Mesothelial cell of epicardium (in vitro differentiated cells): ENCODE measurements at places on chromosomes 12 and 14. TPM values are rescaled to one million over a fixed set of nuclear protein-coding genes. Genes with fewer than 3 reads are reported as not detected.

INHBC gene
- 0.24 to 0.32 TPM (median 0.31 TPM) in 3 replicates for total RNA-seq

FAM222A gene
- total RNA-seq = 1.1 to 1.9 TPM (median 1.6 TPM) in 3 replicates

GRCh38 chr14:42994051-42994736, 1387.5 kb downstream of the LRFN5 start:
- no peak overlapping the region for H3K4me3 ChIP-seq
- no peaks in the 10 kb centered on the region for H3K27me3 ChIP-seq
- H3K4me1 ChIP-seq = no peaks in the 10 kb centered on the region
- DNase-seq = no peak

DNA sequence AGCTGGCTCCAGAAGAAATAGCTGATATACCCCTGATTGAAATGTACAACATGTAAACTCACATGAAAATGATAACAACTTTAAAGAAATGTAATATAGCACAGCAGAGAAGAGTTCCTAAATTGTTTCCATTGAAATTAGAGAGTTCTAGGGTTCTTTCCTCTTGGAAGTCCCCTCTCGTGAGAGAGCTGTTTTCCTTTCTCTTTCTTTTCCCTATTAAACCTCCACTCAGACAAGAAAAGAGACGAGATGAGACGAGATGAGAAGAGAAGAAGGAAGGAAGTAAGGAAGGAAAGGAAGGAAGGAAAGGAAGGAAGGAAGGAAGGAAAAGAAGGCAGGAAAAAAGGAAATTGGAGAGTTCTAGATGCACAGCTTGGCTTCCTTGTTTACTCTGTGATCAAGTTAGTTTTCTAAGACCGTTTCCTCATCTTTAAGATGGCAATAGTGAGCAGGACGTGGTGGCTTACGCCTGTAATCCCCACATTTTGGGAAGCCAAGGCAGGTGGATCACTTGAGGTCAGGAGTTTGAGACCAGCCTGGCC, 11.9 kb downstream of the DRAM1 start:
- no peaks in the 10 kb centered on the region for H3K27me3 ChIP-seq
- peaks cover 8% of the 10 kb centered on the region for H3K4me1 ChIP-seq
- DNase-seq = no peak
- no peak overlapping the region for H3K27ac ChIP-seq
- no peak overlapping the region for H3K4me3 ChIP-seq
- H3K36me3 ChIP-seq = no peaks in the 10 kb centered on the region

- no peak overlapping the region for H3K4me3 ChIP-seq
- H3K27me3 ChIP-seq = peaks cover 70% of the 10 kb centered on the region
- no peak overlapping the region for H3K27ac ChIP-seq
- DNase-seq = no peak
- H3K36me3 ChIP-seq = no peaks in the 10 kb centered on the region
Measured at GRCh38 chr12:117333331-117333881, 28.0 kb downstream of the NOS1 start.

DNA sequence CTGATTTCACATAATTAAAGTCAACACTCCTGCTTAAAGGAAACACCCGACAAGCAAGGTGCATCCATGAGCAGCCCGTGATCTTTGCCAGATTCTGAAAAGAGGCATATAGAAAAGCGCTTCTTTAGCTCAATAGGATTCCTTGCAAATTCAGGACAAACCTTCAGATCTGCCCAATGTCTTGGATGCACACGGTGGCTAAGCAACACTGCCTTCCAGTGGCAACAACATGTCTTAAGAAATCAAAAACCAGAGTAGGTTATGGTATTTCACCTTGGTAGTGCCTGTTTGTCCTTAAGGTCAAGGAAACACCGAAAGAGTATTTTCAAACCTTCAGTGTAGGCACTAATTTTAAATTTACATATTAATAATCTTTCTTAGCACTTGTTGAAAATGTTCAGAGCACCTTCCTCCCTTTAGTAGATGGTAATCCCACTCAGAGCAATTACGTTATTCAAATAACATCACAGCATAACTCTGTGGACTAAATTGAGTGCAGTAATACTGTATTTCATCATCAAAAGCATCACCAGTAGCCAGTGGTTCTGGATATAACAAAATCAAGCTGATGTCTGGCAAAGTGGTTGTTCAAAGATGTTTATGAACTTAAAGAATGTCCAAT, 58.0 kb upstream of the CDKN3 start:
- no peaks in the 10 kb centered on the region for H3K27me3 ChIP-seq
- no peaks in the 10 kb centered on the region for H3K36me3 ChIP-seq
- H3K27ac ChIP-seq = no peak overlapping the region
- no peak for DNase-seq
- peaks cover 24% of the 10 kb centered on the region for H3K4me1 ChIP-seq

DNA sequence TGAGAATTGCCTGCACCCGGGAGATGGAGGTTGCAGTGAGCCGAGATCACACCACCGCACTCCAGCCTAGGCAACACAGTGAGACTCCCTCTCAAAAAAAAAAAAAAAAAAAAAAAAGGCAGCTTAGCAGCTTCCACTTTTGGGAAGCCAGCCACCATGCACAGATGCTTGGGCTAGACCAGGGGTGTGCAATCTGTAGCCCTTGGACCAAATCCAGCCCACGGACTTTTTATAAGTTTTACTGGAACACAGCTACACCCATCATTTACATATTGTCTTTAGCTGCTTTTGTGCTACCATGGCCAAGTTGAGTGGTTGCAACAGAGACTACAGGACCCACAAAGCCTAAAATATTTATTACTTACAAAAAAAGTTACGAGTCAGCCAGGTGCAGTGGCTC, 6.7 kb downstream of the CIT start:
- H3K36me3 ChIP-seq = peaks cover 7% of the 10 kb centered on the region
- H3K27ac ChIP-seq = no peak overlapping the region
- no peaks in the 10 kb centered on the region for H3K27me3 ChIP-seq
- no peak overlapping the region for H3K4me3 ChIP-seq
- no peaks in the 10 kb centered on the region for H3K4me1 ChIP-seq

GRCh38 chr14:101562659-101563351, 1.5 kb downstream of the DIO3 start:
- peaks cover 90% of the 10 kb centered on the region for H3K27me3 ChIP-seq
- H3K36me3 ChIP-seq = peaks cover 2% of the 10 kb centered on the region
- peak overlapping the region; percentile 60 for H3K4me3 ChIP-seq
- peak overlapping the region; percentile 69 for H3K27ac ChIP-seq
- DNase-seq = no peak
- peaks cover 14% of the 10 kb centered on the region for H3K4me1 ChIP-seq

SMIM41 gene
- total RNA-seq = 0.16 TPM in 1 of 3 replicates, not detected in the others

GRCh38 chr14:22814941-22815713, at the start of gene SLC7A7:
Gene SLC7A7, minus strand, starts transcription at chr14:22815435. Its CDS starts 2,037 bp downstream, at chr14:22813398.
- H3K4me1 ChIP-seq = peaks cover 36% of the 10 kb centered on the region
- DNase-seq = no peak
- no peaks in the 10 kb centered on the region for H3K27me3 ChIP-seq
- peak within 1 kb of the TSS; percentile 15 for H3K4me3 ChIP-seq
- H3K36me3 ChIP-seq = no peaks in the 10 kb centered on the region

DNA sequence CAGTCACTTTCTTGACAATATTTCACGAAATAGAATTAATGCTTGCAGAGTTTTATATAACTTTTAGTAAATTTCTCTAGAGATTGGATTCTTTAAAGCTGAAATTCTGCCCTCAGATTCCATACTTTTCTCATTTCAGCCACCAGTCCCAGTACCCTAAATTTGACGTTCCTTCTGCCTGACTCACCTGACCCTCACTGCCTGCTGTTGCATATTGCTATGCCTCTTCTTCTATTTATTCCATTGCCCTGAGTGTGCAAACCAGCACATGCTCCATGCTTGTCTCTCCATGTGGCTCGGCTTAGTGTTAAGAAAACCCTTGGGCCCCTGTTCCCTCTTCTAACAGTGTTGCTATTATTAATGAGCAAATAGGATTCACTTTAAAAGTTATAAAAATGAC, 533.3 kb downstream of the LRFN5 start:
- no peaks in the 10 kb centered on the region for H3K36me3 ChIP-seq
- H3K27me3 ChIP-seq = no peaks in the 10 kb centered on the region
- H3K4me3 ChIP-seq = no peak overlapping the region
- H3K4me1 ChIP-seq = peaks cover 7% of the 10 kb centered on the region
- H3K27ac ChIP-seq = no peak overlapping the region

- H3K27me3 ChIP-seq = peaks cover 2% of the 10 kb centered on the region
- H3K36me3 ChIP-seq = peaks cover 2% of the 10 kb centered on the region
- no peak overlapping the region for H3K27ac ChIP-seq
- no peak for DNase-seq
- H3K4me1 ChIP-seq = peaks cover 43% of the 10 kb centered on the region
- no peak overlapping the region for H3K4me3 ChIP-seq
Measured at GRCh38 chr12:62653740-62654139, 187.1 kb downstream of the MON2 start.

SLC5A8 gene
- not detected in 3 replicates for total RNA-seq

GRCh38 chr12:5723711-5724252, 221.3 kb downstream of the ANO2 start:
- H3K4me1 ChIP-seq = no peaks in the 10 kb centered on the region
- peaks cover 4% of the 10 kb centered on the region for H3K27me3 ChIP-seq
- no peak for DNase-seq

GRCh38 chr12:123250471-123251383, 17.5 kb downstream of the MTRFR start:
- peaks cover 19% of the 10 kb centered on the region for H3K4me1 ChIP-seq
- no peaks in the 10 kb centered on the region for H3K27me3 ChIP-seq
- H3K36me3 ChIP-seq = peaks cover 49% of the 10 kb centered on the region
- peak overlapping the region; percentile 95 for H3K27ac ChIP-seq

- H3K27ac ChIP-seq = peak overlapping the region; percentile 28
- no peaks in the 10 kb centered on the region for H3K27me3 ChIP-seq
- no peaks in the 10 kb centered on the region for H3K36me3 ChIP-seq
- DNase-seq = peak; percentile 45
Measured at GRCh38 chr12:77925536-77926108, 94.9 kb downstream of the NAV3 start.

DNA sequence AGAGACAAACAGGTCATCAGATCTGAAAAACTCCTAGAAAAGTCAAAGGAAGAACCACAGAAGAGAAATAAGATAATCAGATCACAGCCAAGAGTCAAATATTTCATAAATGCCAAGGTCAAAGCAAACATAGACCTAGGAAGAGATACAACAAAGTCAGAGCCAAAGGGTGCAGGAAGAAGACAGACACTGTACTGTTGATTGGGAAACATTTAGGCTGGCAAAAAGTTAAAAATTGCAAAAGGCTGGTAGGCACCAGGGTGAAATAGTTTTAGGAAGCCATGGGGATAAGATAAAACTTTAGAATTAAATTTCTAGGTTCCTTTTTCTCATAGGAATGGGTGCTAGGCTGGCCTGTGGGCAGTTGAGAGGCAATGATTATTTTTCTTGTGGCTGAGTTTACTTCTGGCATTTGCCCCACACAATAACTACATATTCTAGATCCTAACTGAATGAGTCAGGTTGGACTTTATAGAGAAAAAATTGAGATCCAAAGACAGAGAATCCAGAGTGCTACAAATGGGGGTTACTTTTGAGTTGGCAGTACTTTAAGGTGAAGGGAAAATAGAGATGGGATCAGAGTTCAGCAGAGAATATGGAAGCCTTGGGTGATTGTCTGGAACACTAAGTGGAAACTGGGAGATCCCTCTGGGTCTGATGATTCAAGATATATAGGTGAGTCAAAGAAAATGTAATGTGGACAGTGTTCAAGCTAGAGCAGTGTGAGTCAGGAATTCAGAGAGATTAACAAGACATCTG, 215.5 kb downstream of the C12orf50 start:
- H3K36me3 ChIP-seq = no peaks in the 10 kb centered on the region
- no peak for DNase-seq
- H3K27ac ChIP-seq = peak overlapping the region; percentile 74
- peaks cover 53% of the 10 kb centered on the region for H3K4me1 ChIP-seq

CAPZA3 gene
- 0.20 TPM in 1 of 3 replicates, not detected in the others for total RNA-seq

TEAD4 gene
- total RNA-seq = 32.0 to 39.0 TPM (median 32.3 TPM) in 3 replicates

DNA sequence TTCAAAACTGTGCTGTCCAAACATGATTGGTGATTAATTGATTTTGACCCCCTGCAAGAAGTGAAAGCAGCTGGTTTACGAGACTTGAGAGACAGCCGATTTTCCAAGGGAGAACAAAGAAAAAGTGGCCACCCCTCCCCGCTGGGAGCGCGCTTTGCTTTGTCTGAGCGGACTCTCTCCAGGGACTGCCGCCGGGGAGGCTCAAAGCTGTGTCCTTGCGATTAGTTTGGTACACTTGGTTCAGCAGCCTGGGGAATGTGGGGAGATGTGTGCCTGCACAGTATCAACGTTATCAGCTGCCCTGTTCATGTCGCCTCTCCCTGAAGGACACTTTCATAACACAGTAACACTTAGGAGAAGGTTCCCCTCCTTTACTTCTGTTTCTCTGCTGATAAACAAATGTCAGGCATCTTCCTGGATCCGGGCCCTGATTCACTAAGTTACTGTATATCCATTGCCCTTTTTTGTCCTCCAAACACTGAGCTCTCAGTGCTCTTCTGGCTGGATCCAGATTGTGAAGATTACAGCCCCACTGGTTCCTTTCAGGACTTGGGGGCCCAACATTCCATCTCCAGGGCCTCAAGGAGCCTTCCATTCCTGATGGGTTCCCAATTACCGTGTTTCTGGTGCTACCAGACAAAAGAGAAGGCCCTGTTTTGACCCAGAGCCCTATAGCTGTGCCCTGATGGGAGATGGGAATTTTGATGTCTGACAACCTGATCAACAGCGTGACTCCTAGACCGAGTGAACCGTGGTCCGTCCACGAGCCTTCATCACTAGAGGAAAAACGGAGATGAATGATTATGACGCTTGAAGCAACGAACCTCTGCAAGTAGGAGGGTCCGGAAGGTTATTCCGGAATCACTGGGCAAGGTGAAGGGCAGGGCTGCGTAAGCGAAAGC, 31.7 kb upstream of the TUBA1C start:
- DNase-seq = peak; percentile 26
- H3K4me1 ChIP-seq = peaks cover 26% of the 10 kb centered on the region
- H3K4me3 ChIP-seq = peak overlapping the region; percentile 52
- peak overlapping the region; percentile 93 for H3K27ac ChIP-seq
- H3K27me3 ChIP-seq = no peaks in the 10 kb centered on the region

GRCh38 chr12:114729731-114730130, 45.8 kb upstream of the TBX3 start:
- H3K4me3 ChIP-seq = no peak overlapping the region
- H3K27me3 ChIP-seq = no peaks in the 10 kb centered on the region

SLC7A8 gene
- total RNA-seq = 52.5 to 62.3 TPM (median 58.7 TPM) in 3 replicates

- DNase-seq = no peak
- peak overlapping the region; percentile 51 for H3K4me3 ChIP-seq
- peaks cover 3% of the 10 kb centered on the region for H3K36me3 ChIP-seq
- peaks cover 61% of the 10 kb centered on the region for H3K27me3 ChIP-seq
- peaks cover 53% of the 10 kb centered on the region for H3K4me1 ChIP-seq
Measured at GRCh38 chr12:57226588-57227314, 2.8 kb upstream of the SHMT2 start.

GRCh38 chr12:110930348-110931314, 10.3 kb upstream of the MYL2 start:
- no peaks in the 10 kb centered on the region for H3K36me3 ChIP-seq
- H3K27me3 ChIP-seq = peaks cover 9% of the 10 kb centered on the region
- H3K4me1 ChIP-seq = no peaks in the 10 kb centered on the region
- no peak overlapping the region for H3K4me3 ChIP-seq
- no peak overlapping the region for H3K27ac ChIP-seq
- DNase-seq = no peak

GRCh38 chr12:12024911-12025682, 45.6 kb upstream of the BCL2L14 start:
- H3K4me1 ChIP-seq = no peaks in the 10 kb centered on the region
- no peak overlapping the region for H3K27ac ChIP-seq
- no peaks in the 10 kb centered on the region for H3K27me3 ChIP-seq
- no peak for DNase-seq
- H3K36me3 ChIP-seq = no peaks in the 10 kb centered on the region

ERP29 gene
- 96.6 to 97.6 TPM (median 97.5 TPM) in 3 replicates for total RNA-seq

SLC38A4 gene
- total RNA-seq = 0.11 to 0.35 TPM (median 0.29 TPM) in 3 replicates

KRT3 gene
- total RNA-seq = 0.50 to 0.78 TPM (median 0.75 TPM) in 3 replicates

TXNDC16 gene
- total RNA-seq = 11.5 to 12.7 TPM (median 12.6 TPM) in 3 replicates
